NCI-H1048 (cell line): ENCODE measurements at places on chromosomes 2 and 18.

DNA sequence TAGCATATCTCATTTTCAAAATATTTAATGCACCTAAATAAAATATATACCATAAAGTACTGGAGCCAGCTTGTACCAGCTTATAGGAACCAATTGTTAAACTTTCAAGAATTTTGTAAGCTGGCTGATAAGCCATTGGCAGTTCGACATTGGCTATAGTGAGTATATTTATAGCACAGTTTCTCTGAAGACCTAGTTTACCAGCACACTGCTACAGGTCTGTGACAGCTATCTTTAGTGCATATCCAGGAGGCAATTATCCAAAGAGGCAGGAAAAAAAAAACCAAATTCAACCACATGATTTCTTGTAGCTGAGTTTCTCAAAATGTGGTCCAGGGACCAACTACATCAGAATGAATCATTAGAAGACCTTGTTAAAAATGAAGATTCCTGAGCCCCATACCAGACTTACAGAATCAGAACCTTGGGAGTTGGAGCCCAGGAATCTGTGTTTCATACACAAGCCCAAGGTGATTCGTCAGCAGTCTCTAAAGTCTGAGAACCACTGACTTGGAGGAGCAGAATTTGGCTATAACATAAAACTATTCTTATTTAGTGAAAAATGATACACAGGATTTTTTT, 279.0 kb upstream of the NRP2 start:
- no peak for DNase-seq

GRCh38 chr2:191020221-191020741, 6.3 kb upstream of the STAT1 start:
- DNase-seq = peak; percentile 88

DNA sequence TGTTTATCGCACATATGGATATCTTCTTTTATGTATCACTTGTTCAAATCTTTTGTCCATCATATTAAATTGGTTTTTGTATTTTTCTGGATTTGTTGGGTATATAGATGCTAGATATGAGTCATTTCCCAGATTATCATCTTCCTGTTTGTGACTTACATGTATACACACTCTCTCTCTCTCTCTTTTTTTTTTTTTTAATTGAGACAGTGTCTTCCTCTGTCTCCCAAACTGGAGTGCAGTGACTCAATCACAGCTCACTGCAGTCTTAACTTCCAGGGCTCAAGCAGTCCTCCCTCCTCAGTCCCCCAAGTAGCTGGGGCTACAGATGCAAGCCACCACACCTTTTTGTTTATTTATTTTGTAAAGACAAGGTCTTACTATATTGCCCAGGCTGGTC, 43.8 kb downstream of the XIRP2 start:
- DNase-seq = no peak

- no peak for DNase-seq
Observed at GRCh38 chr2:128314348-128315121, 4.1 kb downstream of the HS6ST1 start.

GRCh38 chr2:49858113-49858490, 703.8 kb upstream of the FSHR start:
- no peak for DNase-seq

- no peak for DNase-seq
Observed at GRCh38 chr2:42743659-42743990, 20.3 kb downstream of the OXER1 start.

DNA sequence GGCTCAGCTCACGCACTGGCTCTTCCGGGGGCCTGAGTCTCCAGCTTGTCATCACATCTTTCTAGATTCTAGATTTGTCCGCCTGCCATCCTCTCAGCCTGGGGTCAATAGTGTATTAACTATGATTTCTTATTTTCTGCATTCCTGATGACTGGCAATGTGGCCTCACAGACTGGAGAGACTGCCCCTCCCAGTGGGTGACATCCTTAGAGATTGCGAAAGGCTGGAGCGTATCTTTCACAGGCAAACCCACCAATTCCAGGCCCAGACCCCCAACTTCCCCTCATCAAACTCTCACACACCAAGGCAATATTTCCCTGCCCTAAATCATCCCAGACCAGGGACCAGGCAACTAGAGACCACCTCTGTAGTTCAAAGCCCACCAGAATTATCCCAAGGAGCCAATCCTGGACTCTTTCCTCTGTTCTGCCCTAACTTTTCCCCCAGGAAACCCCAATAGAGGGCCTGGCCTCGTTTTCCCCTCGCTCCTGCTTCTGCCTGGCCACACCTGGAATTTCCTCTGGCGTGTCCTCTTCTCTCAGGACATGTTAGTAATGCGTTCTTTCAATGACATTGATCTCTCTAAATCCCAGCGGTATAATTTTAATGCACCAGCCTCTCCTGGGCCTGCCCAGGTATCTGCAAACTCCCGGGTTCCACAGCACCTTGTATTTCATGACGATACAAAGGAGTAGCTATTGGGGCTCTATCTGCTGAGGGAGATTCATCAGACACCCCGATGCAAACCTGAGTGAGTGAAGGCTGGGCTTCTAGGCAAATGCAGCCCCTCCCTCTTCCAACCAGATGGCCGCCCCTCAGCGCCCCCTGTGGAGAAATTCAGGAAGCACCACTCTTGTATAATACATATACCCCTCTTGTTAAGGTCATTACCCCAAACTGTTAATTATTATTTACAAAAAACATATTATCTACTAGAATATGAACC, 2.4 kb upstream of the KCNF1 start:
- DNase-seq = peak; percentile 16

- DNase-seq = no peak
Observed at GRCh38 chr2:239386872-239387445, 13.9 kb downstream of the HDAC4 start.

DNA sequence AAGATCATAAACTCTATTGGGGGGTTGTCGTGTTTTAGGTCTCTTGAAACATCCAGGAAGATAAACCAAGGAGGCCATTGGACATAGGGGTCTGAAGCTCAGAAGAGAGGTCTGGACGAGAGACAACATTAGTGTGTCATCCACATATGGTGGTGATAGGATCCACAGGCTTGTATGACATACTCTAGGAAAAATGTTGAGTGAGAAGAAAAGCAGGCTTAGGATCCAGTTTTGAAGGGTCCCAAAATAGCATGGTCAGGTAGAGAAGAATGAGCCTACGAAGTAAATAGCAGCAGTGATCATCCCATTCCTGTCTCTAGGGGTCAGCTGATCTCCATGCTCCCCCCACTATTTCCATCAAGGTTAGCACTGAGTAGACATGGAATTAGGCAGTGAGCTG, 166.8 kb downstream of the ANKRD30B start:
- no peak for DNase-seq

DNA sequence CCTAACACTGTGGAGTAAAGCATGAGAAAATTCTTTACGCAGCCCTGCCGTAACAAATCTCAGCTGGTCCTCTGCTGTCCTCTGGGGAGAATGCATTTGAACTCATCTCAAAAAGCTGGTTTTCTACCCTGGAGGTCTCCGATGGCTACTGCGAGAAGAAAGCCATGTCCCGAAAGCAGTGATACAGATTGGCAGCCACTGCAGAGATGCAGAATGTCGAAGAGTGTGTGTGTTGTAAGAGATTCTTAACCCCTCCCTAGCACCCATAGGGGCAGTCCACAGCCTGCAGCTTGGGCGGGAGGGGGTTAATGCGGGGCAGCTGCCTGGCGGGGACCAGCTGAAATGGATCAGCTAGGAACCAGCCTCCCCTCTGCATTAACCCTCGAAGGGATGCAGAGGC, 235.9 kb downstream of the ZNF516 start:
- no peak for DNase-seq

DNA sequence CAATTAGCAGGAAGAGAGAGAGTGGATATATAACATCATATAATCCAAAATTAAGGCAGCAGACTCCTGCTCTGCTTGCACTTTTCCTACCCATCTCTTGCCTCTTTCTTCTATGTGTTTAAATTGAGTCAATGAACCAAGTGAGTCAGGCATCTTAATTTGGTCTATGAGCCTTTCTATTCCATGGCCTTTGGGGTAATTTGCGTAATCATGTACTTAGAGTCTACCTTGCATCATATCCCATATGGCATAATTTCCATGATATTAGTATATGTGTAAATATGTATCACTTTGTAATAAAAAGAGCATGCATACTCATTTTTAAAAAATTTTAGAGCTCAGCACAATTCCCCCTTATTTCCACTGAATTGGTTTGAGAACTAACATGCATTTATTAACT, 555.2 kb downstream of the STK39 start:
- no peak for DNase-seq

DNA sequence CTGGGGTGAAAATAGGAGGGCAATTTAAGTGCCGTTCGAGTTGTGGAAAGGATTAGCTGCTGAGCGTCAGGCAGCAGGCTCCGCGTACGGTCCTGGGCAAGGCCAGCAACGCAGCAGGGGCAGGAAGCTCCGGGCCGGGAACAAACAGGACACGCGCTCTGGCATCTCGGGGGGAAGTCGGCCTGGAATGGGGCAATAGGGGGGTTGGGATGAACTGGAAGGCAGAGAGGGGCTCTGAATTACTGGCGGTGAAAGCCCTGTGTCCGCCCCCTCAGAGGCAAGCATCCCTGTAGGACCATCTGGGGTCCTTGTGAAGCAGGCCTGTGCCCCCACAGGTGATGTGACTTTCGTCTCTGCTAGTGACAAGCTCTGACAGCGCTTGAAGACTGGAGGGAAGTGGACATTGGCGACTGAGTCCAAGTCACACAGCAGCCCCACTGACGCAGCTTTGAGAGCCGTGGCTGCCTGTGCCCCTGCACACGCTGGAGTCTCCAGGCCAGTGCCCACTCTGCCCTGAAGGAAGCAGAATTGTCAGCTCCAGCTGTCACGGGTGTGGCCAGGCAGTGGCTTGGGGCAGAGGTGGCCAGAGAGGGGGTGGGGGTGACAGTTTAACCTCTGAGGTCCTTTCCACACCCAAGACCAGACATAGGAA, 22.3 kb downstream of the GPR35 start:
- DNase-seq = no peak

- no peak for DNase-seq
Observed at GRCh38 chr2:74715880-74716279, 61.8 kb downstream of the SEMA4F start.

DNA sequence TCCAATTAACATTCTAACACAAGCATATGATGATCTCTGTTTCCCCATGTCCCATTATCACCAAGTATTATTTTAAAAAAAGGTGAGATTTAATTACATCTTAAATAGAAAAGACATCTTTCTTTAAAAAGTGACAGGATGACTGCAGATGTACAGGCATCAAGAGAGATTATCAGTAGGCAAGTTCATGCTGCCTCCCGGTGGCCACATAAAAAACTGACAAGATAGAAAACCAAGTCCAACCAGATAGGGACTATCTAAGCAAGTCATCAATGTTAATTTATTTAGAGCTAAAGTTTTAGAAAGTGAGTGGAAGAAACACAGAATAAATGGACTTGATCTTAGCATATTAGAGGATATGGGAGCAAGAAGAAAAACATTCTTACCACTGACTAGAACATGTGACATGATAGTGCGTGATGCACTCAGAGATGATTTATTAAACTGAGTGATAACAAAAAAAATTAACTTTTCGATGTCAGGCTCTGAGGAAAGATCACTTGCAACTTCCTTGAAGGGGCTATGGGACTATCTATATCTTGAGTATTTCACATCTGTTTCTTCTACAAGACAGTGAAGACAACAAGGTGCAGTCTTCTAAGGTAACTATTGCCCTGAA, 5.4 kb upstream of the TDRD15 start:
- no peak for DNase-seq

- DNase-seq = no peak
Observed at GRCh38 chr2:82814146-82814545, 1644.9 kb downstream of the SUCLG1 start.

- no peak for DNase-seq
Observed at GRCh38 chr2:70842401-70842800, 6.8 kb upstream of the CD207 start.

DNA sequence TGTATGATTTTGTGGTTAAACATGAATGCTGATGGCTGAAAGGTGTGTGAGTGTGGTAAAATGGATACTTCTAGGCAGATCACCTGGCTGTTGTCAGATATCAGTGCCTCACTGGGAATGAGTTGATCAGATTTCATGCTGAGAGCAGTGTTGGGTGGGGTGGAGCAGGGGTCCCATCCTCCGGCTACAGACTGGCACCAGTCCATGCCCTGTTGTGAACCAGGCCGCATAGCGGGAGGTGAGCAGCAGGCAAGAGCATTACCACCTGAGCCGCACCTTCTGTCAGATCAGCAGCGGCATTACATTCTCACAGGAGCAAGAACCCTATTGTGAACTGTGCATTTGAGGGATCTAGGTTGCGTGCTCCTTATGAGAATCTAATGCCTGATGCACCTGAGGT, 78.7 kb downstream of the GLI2 start:
- DNase-seq = no peak

DNA sequence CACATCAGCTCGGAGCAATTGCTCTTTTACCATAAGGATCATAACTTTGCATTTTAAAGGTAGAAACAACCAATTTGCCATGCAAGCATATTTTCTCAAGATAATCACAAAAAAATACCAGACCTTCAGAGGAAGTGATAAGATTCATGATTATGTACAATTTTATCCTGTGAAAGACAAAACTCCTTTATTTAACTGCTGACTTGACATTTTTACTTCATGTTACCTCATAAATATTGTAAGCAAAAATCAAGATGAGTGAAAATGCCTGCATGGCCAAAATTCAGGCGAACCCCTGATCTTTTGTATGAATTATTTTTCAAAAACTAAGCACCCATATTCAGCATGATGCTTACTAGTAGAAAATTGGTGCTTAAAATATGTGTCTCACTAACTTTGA, 246.4 kb downstream of the CD226 start:
- no peak for DNase-seq

DNA sequence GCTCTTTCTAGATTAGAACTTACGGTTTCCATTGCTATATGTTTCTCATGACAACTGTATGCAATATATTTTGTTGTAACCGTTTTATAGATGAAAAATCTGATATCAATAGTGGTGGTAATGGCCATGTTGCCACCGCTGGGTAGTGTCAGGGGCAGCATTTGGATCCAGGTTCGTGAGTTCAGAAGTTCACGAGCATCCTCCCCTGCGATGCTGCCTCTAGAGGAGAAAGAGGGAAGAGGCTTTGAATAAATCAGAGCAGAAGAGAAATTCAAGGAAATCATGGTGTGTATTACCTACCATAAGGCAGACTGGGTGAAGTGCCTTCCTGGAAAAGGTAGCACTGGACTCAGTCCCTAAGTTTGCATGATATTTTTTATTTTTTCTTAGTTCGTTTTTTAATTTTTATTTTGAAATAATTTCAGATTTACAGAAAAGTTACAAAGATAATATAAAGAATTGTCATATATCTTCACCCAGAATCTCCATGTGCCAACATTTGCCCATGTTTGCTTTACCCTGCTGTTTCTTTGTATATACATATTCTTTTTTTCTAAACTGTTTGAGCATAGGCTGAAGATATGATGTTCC, 3.3 kb upstream of the ZBTB7C start:
- DNase-seq = no peak

DNA sequence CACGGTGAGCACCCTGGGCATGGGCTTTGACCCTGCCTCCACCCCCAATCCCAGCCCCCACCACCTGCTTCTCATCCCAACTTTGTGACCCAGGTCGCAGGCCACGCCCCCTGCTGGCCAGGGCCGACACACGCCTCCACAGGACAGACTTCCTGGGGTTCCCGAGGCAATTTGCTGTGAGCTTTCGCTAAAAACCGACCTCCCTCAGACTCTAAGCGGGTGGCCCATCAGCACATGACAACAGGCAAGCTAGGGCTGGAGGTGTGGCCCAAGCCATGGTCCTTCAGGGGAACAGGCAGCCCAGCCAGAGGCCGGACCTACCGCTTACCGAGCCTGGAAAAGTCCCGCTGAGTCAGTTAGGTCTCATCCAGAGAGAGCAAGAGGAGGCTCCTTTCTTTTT, 31.9 kb downstream of the C1QL2 start:
- no peak for DNase-seq
